Choroid plexus epithelial cell (primary cell): ENCODE measurements at places on chromosomes 2 and 18.

- DNase-seq: no peak
Measured at GRCh38 chr2:162344617-162344950, 652 bp downstream of the GCA start.

- no peak for DNase-seq
Measured at GRCh38 chr2:130842770-130843169, 6.1 kb downstream of the ARHGEF4 start.

DNA sequence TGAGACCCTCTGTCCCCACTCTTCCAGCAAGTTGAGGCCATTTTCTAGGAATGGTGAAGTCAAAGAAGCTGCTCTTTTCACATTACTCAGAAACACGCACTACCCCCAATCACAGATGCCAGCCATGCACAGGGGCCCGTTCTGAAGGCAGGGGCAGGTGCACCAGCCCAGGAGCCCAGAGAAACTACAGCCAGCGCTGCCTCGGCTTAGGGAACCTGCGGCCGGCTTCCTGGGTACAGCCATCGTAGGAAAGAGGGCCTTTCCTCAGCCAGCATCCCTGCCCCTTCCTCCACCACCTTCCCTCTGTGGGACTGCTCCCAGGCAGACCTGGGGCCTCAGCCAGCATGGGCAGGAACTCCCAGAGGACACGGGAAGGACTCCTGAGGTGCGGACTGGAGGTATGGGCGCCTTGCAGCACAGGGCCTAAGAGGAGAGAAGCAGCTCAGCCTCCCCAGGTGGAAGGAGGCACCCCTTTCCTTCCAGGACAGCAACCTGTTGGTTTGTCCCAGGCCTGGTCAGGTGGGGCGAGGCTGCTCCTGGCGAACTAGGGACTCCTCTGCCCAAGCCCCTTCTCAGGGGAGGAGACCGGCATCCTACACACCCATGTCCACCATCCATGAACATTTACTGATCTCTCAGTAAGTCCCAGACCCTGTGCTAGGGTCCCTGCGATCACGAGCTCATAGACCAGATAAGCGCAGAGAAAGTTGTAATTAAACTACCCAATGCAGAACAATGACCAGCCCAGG lies 99.0 kb upstream of the ID2 start:
- no peak for DNase-seq

- no peak for DNase-seq
Measured at GRCh38 chr18:38174594-38174993, 609.0 kb upstream of the CELF4 start.

- DNase-seq: no peak
Measured at GRCh38 chr2:41709702-41710599, 337.9 kb upstream of the PKDCC start.

- peak; percentile 85 for DNase-seq
Measured at GRCh38 chr2:36507408-36507812, 90.6 kb downstream of the FEZ2 start.

GRCh38 chr2:234990300-234990699 lies 38.5 kb downstream of the SH3BP4 start:
- DNase-seq: no peak

- peak; percentile 46 for DNase-seq
Measured at GRCh38 chr2:20448246-20448976, 1.5 kb downstream of the RHOB start.

- DNase-seq: no peak
Measured at GRCh38 chr2:98869272-98869641, 66.8 kb downstream of the CRACDL start.

GRCh38 chr2:86592547-86593230 lies 29.4 kb upstream of the CHMP3 start:
- DNase-seq: peak; percentile 12

GRCh38 chr2:170180031-170180566 lies 2.2 kb downstream of the MYO3B start:
- no peak for DNase-seq

- peak; percentile 13 for DNase-seq
Measured at GRCh38 chr2:217520356-217521010, 482.3 kb downstream of the TNS1 start.
